Heart left ventricle (tissue), 16 donors: ENCODE measurements at places on chromosomes 5 and 9.

DNA sequence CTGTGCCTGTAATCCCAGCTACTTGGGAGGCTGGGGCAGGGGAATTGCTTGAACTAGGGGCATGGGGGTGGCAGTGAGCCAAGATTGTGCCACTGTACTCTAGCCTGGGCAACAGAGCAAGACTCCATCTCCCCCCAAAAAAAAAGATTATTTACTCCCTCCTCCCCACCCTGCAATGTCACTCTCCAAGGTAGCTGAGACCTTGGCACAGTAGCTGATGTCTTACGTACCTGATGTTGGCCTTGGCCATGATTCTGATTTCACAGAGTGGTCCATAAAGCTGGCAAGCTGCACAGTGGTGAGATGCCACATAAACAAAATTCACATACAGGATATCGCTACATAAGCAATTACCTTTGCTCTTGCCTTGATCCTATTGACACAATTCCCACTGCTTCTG lies 108.5 kb downstream of the CAVIN4 start:
- DNase-seq = no peak

- no peak for DNase-seq
Measured at GRCh38 chr5:168796000-168796399, 216.8 kb upstream of the PANK3 start.

DNA sequence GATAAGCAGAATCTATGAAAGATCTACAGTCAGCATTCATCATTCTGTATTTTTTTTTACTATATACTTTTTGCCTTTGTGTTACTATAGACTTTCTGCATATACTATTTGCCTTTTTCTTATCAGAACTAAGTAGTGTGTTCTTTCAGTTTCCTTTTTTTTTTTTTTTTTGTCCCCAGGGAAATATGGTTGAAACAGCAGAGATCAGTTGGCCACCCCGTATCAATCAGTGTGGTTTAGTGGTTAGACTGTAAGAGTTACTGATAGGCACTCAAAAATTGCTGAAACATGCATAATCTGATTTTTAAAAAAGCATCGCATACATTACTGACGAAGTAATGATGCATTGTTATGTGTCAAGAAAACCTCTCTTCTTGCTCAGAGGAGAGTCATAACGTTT lies 990.8 kb upstream of the EDIL3 start:
- no peak for DNase-seq

GRCh38 chr5:17680737-17681136 lies 46.5 kb downstream of the TAF11L14 start:
- no peak for DNase-seq

DNA sequence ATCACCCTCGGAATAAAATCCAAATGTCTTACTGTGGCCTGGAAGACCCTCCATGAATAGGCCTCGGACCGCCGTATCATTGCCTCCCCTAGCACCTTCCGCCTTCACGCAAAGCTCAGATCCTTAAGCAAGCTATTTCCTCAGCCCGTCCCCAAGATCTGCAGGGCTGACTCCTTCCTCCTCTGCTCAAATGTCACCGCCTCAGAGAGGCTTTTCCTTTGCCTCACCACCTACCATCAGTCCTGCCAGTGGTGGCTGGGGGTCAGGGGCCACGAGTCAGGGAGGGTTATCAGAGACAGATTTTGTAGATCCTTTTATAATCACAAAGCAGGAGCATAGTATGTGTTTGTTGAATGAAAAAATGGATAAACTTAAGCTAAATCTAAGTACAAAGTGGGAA lies 74.4 kb upstream of the KIF2A start:
- no peak for DNase-seq

DNA sequence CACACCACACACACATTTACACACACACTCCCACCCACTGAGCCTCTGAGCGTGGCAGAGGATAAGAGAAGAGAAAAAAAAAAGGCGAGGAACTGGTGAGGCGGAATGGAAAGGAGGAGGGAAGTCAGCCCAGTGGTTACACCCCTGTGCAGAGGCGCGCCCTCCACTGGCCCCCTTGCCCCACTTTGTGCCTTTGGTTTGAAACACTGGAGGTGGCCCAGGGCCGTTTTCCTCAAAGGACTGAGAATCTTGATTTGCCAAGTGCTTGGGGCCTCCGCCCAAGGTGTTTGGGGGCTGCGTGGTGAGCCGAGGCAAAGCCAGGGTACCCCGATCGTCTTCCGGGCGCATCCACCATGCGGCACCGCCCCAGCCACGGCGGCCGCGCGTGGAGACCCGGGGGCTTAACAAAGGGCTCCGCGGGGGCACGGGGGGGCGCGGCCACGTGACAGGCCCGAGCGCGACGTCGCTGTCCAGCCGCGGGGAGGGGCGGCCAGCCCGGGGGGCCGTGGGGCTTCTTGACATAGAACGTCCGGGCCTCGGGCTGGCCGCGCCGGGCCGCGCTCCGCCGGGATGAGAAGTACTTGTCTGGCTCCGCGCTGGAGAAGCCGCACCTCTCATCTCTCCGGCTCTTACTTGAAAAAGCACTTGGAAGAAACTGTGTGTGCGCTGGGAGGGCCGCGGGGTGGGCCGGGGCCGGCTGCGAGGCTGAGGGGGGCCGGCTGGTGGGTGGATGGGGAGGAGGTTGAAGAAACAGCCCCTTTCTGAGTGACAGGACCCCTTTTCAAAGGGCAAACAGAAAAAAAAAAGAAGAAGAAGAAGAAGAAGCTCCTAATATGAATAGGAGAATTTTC lies 21.0 kb downstream of the NR2F1 start:
- no peak for DNase-seq

GRCh38 chr9:110099236-110100095 lies 108.5 kb downstream of the C9orf152 start:
- DNase-seq = no peak

GRCh38 chr5:2546938-2547337 lies 204.5 kb downstream of the IRX2 start:
- DNase-seq = no peak

DNA sequence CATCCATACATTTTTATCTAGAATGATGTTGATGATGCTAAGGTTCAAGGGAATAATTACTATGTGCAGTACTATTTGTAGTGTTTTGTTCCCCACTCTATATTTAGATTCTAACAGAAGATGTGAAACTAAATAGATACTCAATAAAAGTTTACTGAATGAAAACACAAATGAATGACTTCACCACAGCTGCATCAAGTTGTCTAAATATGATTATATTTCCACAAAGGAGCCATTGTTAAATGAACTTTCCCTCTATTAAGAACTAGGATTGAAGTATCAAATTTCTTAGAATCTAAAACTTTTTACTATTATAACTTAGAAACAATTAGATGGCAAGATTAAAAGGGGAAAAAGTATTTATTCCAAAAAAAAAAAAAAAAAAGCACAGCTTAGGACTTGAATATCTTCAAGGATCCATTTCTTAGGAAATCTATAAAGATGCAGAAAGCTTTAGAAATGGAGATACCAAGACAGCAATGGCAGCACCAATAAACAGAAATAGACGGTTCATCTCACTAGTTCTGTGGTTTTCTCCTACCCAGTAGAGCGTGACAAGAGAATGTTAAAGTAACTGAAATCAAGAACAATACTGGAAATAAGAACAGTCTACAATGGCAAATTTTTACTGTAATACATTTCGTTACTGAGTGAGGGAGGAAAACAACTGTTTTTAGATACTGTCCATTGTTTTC lies 347.6 kb downstream of the EBF1 start:
- no peak for DNase-seq

DNA sequence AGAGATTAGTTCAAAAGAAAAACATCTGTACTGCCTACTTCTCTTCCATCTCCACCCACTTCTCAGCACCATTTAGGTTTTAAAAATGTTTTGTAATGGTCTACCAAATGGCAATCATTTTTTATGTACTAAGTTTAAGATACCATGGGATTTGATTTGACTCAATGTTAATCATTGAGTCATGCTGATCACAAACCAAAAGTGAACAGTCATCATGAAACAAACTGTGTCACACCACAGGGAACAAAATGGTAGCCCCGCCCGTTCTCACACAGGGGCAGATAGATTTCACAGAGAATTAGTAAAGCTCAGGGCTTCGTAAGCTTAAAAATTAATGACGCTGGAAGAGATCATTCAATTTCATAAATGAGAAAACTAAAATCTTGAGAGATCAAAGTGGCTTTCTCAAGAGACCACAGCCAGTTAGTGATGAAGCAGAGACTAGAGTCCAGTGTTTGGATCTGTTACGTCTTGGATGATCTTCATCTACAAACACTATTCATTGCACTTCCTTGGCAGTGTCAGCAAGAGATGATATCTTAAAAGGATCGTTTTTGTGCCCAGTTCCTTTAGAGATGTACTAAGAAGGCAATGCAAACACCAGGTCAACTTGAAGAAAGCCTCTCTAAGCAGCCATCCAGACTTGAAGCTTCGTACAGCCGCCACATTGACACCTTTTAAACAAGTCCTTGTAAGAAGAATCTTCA lies 33.9 kb upstream of the TRIO start:
- DNase-seq = no peak

GRCh38 chr5:57007344-57007743 lies 55.4 kb upstream of the MIER3 start:
- DNase-seq = no peak

DNA sequence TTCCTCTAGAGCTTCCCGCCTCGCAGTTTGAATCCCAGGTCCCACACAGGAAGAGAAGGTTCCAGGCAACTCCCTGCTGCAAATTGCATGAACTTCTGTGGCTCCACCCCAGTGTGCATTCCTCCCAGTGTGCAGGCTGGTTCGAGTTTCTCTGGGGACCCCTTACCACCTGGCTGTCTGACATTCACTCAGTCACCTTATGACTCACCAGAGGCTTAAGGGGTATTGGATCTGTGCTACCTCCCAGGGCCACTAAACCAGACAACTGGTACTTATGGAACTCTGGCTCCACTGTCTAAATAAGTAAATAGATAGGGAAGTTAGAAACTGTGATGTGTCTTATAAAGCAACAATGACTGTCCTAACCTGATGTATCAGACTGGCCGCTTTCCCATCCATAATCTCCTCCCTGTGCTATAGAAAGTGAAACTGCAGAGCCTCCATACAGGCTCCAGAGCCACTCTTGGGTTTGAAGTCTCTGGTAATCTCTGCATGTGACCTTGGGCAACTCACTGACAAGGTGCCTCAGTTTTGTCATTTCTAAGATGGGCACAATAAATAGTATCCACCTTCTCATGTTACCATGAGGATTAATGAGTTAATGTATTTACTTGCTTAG lies 720.6 kb downstream of the SEMA5A start:
- DNase-seq = no peak
